ENCODE measurements at places on chromosomes 7 and 10.

- no peak for DNase-seq
These were observed 33.7 kb downstream of the RAB18 start for GRCh38 chr10:27537787-27538186.

DNA sequence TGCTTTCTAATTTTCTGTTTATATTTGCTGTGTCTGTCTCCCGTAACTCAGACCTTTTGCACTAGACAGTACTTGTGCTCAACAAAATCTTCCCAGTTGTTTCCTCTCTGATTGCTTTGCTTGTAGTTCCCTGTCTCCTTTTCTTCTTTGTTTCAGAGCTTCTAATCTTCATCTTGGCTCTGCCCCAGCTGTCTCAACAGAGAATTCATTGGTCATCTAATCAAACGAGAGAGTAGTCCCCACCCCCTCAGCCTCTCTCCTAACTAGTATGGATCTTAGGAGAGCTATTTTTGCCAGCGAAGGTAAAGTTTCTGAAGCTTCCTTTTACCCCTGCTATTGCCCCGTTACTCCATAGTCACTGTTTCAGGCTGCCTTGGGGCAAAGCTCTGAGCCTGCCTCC lies 32.8 kb downstream of the SLC26A4 start:
- no peak for DNase-seq

DNA sequence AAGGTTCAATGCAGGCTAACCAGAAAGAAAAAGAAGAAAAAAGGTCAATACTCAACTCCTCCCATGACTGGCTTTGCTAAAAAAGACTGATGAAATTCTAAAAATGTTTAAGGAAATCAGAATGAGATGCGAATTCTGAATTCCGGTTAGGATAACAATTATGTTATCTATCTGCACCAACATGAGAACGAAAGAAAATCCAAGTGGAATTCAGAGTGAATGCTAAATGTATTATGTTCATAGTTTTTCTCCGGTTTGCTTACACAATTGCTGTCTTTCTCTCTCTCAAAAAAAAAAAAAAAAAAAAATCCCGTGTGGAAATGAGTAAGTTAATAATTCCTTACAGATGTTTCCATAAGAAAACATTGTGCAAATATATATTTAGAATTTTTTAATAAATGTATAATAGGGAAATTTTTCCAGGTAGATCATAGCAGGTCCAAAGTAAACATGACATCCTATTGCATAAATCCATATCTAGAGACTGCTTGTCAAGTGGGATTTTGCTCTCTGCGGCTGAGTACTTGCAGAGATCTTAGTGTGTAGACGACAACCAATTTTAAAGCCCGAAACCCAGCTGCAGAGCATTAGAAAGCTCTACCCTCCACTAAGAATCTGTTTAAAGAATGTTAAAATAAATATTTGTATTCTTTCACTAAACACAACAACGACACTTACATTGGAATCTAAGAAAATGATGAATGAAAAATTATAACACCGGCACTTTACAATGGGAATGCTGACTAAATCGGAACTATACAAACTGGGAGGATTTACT lies 104.0 kb downstream of the JAZF1 start:
- DNase-seq: no peak

DNA sequence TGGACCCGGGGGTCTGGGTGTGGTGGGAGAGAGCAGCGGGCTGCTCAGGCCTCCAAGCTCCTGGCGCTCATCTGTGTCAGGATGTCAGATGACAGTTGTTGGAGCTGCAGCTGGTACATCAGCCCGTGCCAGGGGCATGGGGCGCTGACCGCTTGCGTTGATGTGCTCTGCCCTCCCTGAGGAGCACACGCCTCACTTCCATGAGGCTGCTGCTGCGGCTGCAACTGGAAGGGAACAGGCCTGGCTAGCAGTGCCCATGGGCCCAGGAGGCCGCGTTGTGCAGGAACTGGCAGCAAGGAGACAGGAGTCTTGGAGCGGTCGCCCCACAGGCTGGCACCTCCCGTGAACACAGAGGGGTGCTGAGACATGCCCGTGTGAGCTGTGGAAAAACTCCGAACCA lies 361.3 kb upstream of the MKI67 start:
- no peak for DNase-seq

GRCh38 chr7:131212114-131212513 lies 115.6 kb upstream of the MKLN1 start:
- DNase-seq: peak; percentile 69

- DNase-seq: no peak
These were observed 20.5 kb upstream of the AOC1 start for GRCh38 chr7:150831851-150832250.

DNA sequence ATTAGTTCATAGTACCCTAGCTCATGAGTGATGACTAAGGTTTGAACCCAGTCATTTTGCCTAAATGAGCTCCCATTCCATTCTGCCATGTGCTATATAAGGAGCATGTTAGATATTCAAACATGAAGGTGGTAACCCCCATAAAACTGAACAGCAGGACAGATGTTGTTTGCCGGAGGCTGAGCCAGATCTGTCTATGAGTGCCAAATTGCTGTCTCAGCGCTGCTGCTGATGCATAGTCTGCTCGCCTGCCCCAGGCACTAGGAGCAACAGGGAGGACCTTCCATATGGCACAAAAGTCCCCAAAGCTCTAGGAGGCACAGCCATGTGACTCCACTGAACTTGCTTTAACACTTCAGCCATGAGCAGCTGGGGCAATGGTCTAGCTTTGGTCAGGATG lies 466.0 kb upstream of the GHITM start:
- no peak for DNase-seq
